CD4-positive, alpha-beta T cell treated with Interleukin-2 at 100 ng/mL for 4 hours (primary cell): ENCODE measurements at places on chromosomes 2 and 18.

DNA sequence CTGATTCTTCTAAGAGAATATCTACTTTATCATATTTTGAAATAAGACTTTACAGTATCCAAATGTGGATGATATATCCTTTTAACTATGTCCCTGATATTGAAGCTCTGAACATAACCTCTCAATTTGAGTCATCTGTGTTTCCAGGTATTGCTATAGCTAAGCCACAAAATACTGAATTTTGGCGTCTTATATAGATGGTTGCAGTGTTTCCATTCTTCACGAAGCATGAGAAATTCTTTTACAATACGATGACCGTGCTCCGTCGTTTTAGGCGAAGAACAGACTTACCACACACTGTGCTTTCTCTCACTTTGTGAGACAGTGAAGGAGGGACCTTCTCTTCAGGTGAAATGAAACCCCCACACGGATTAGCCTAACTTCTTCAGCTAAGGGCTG, 45.3 kb downstream of the LRRFIP1 start:
- no peak for DNase-seq

GRCh38 chr2:61535449-61535848, 2.7 kb downstream of the XPO1 start:
- no peak for DNase-seq

GRCh38 chr2:62435720-62436119, 70.3 kb downstream of the TMEM17 start:
- no peak for DNase-seq

DNA sequence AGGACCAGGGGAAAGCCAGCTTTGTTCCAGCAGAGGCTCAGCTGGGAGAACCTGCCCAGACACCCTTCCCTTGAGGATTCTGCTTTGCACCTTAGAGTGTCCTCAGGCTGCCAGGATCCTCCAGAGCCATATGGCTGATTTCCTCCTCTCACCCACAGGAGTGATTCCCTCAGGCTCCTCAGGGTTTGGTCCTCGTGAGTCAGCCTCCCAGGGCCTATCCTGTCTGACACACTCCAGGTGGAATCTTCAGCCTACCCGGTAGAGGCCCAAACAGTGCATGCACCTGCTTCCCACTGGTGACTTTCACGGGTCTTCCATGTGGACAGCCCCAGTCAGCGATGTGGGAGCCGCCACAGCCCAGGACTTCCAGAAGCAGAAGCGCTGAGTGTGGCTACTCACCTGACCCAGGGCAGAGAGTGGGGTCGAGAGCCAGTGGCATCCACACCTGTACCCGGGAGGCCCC, 73.3 kb downstream of the TFCP2L1 start:
- DNase-seq: no peak

DNA sequence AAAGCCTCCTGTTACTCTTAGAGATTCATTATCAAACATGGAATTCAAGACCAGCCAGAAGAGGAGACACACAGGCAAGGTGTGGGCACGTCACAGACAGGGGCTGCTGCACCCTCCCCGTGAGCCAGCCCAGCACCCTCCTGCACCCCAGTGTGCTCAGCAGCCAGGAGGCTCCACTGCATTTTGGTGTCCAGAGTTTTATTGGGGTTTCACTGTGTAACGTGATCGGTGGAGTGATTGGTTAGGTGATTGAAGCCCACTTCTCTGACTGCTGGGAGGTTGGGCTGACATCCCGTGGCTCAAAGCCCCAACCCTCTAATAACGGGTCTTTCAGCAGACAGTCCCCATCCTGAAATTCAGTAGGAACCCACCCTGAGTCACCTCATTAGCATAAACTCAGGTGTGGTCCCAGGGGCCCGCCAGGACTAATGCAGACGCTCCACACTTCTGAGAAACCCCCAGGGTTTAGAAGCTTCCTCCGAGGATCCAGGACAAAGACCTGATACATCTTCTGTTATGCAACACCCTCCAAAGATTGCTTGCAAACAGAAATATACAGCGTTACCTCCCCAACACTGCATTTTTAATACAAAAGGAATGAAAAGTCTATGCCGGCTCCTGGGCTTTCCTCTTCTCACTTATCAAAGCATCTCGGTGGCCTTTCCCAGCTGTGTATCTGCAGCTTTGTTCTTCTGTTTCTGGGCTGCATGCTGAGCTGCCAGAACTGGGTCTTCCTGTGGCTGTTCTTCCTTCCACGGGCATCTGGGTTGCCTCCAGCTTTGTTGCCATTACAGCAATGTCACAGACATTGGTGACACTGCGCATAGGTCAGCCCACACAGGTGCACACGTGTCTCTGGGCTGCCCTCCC, 43.7 kb upstream of the SNED1 start:
- DNase-seq: no peak
